Caco-2 (cell line): ENCODE measurements at places on chromosomes 3 and 15. TPM values are rescaled to one million over a fixed set of nuclear protein-coding genes. Genes with fewer than 3 reads are reported as not detected.

- DNase-seq, result no peak
Observed at GRCh38 chr3:95184038-95184437, 1121.2 kb downstream of the NSUN3 start.

GRCh38 chr15:96858694-96859093, 528.2 kb downstream of the NR2F2 start:
- DNase-seq, result no peak

GRCh38 chr15:81754078-81754477, 291.7 kb downstream of the MEX3B start:
- no peak for DNase-seq

DNA sequence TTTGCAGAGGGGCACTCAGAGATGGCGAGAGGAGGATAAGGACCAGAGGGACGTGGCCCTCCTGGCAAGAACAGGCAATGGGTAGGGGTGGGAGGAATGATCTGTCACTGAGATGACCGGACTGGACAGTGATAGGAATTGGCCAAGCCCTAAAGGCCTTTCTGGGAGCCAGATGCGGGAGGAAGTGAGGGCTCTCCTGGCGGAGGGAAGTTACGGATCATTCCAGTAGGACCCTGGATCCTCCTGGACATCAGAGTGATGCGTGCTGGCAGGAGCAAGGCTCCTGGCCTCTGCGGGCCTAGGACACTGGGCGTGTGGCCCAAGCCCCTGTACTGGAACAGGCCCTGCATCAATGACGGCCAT, 23.4 kb downstream of the KIF7 start:
- DNase-seq, result no peak

DNA sequence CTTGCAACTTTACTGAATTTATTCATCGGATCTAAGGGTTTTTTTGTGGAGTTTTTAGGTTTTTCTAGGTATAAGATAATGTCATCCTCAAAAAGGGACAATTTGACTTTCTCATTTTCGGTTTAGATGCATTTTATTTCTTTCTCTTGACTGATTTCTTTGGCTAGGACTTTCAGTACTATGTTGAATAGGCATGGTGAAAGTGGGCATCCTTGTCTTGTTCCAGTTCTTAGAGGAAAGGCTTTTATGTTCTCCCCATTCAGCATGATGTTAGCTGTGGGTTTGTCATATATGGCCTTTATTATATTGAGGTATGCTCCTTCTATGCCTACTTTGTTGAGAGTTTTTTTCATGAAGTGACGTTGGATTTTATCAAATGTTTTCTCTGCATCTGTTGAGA, 106.7 kb downstream of the FAM43A start:
- DNase-seq, result no peak

Gene ANKRD63
- total RNA-seq, result 0.28 and 0.79 TPM in 2 replicates

GRCh38 chr3:101873619-101874018, 24.3 kb downstream of the NFKBIZ start:
- no peak for DNase-seq

DNA sequence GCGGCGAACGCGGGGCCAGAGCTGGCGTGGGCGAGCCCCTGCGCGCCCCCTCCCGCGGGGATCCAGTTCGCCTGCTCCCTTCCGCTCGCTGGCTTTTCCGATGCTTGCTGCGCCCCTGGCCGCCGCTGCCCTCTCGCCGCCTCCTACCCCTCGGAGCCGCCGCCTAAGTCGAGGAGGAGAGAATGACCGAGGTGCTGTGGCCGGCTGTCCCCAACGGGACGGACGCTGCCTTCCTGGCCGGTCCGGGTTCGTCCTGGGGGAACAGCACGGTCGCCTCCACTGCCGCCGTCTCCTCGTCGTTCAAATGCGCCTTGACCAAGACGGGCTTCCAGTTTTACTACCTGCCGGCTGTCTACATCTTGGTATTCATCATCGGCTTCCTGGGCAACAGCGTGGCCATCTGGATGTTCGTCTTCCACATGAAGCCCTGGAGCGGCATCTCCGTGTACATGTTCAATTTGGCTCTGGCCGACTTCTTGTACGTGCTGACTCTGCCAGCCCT, 721 bp downstream of the P2RY1 start:
- DNase-seq, result no peak

Gene PARP9
- 15.8 and 16.1 TPM in 2 replicates for total RNA-seq
